ENCODE measurements at places on chromosomes 7 and 10.

DNA sequence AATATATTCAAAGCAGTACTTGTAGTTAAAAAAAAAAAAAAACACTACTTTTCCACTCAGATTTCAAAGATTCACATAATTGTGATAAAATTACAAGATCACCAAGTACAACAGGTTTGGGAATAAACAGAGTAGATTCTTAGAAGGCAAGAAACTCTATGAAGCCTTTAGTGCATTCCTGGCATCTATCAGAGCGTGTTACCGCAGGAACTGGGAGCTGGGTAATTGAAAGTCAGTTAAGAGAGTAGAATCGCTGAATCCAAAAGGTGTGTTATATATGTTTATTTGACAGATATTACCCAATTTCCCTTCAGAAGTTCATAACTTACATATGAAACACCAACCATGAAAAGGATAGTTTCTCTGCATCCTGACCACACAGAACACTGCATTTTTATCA is 159.2 kb upstream of the PLXNA4 start:
- no peak for DNase-seq

DNA sequence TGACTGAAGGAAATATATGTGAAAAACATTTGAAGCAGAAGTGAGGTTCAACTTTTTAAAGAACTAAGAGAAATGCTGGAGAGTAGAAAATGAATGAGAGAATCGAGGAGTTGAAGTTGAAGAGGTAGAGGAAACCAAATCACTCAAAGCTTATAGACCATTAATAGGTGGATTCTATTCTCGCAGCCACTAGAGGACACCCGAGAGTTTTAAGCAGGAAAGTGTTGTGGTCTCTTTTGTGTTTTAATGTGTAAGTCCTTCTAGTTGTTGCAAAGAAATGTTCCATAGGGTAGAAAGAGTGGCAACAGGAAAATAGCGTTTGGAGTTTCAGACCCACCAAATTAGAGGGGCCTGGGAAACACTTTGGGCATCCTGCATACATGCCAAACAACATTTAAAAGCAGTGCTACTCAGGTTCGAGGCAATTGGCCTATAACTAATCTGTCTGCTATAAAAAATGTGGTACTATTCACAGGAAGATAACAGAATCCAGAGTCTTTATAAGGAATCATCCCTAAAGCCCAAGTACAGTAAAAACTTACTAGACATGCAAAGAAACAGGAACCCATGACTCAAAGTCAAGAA is 75.3 kb upstream of the TAS2R16 start:
- DNase-seq: no peak

DNA sequence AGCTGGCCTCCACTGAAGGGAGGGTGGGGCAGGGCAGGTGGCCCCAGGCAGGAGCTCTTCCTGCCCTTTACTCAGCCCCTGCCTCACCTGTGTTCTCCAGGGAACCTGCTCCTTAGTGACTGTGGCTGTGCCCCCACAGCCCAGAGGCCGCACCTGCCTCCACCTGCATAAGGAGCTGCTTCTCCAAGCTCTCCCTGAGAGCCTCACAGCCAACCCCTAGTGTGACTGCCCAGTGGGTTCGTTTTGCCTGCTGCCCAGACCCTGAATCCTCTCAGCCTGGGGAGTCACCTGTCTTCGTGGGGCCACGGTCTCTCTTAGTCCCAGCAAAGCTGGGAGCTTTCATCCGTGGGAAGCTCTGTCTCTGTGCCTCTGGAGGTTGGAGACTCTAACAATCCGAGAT is 94.4 kb downstream of the GLRX3 start:
- DNase-seq: no peak

- DNase-seq: no peak
Observed at GRCh38 chr7:106891548-106892410, 26.7 kb downstream of the PIK3CG start.

DNA sequence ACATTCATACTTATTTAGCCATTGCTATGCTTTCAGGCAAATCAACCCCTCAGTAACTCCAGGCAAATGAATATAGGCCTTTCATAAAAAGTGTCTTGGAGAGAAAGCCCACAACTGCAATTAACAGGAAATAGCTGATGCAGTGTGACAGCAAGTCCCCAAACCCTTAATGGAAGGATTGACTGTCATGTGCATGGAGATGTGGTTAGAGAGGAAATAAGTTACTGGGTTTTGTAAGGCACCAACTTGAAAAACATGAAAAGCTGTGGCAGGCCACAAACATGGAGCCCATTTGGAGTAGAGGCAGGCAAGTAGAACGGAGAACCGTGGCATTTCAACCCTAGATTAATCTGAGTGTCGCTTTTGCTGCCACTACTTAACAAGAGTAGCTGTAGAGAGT is 549.4 kb upstream of the C7orf33 start:
- no peak for DNase-seq

DNA sequence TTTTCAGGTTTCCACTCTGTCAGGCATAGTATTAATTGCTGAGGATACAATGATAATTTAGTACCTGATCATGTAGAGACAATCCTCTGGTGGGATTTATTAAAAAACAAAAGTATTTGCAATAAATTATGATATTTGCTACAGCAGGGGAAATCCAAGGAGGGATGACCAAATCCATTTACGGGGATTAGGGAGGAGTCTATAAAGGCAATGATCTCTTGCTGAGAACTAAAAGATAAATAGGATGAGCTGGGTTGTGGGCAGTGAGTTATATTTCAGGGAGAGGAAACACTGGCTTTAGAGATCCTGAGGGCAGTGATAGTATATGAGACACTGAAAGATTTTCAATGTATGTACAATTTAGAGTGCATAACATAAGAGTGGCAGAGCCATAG is 305.5 kb downstream of the GPR37 start:
- no peak for DNase-seq

- no peak for DNase-seq
Observed at GRCh38 chr10:120517881-120518484, 61.0 kb downstream of the PLPP4 start.

- DNase-seq: no peak
Observed at GRCh38 chr7:82362129-82362706, 81.4 kb downstream of the CACNA2D1 start.

GRCh38 chr7:40329601-40330153 is 194.9 kb downstream of the SUGCT start:
- DNase-seq: peak; percentile 59

DNA sequence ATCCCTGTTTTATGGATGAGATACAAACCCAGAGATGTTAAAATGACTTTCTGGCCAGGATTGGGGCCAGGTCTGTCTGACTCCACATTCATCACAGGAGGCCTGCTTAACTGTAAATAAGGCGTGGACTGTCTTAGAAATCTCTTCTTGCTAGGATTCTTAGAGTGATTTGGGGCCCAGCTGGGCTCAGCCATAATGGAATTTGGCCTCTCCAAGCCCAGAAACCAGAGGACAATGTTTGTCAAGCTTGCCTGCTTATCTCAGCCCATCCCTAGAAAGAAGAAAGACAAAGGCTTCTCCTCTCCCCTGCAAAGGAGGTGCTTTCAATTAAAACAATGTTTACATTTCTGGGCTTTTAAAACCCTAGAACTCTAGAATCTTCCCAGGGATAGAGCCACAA is 2.9 kb downstream of the HABP2 start:
- no peak for DNase-seq

- DNase-seq: no peak
Observed at GRCh38 chr10:124949543-124949942, 7.6 kb downstream of the ZRANB1 start.

DNA sequence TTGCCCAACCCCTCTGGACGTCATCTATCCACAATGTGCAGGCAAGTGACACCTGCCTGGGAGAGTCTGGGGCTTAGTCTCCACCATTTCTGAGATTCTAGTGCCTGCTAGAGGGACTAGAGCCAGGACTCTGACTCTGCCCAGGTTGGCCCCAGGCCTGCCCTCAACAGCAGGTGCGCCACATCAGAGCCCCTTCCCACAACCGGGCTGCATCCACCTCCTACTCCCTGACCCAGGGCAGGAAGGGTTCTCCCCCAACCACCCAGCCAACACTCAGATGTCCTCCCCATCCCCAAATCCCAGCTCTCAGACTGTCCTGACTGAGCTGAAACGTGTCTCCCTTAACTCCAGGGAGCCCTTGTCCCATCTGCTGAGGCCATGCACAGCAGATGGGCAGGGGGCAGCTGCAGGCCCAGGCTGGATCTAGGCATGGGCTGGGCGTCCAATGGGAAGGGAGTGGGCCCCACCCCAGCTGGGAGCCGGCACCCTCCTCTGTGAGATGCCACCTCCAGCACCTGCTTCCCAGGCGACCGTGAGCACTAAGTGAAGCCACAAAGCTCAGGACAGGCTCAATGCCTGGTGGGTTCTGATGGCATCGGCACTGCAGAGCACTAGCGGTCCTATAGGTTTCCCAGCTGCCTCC is 49.2 kb downstream of the RASGEF1A start:
- no peak for DNase-seq

GRCh38 chr7:109963741-109964140 is 1127.2 kb upstream of the LRRN3 start:
- DNase-seq: no peak

GRCh38 chr7:95963446-95963990 is 191.2 kb downstream of the DYNC1I1 start:
- no peak for DNase-seq

GRCh38 chr10:11603741-11604140 is 7.7 kb downstream of the USP6NL start:
- no peak for DNase-seq

- DNase-seq: no peak
Observed at GRCh38 chr7:32379510-32380112, 110.6 kb downstream of the LSM5 start.

GRCh38 chr7:107180378-107180777 is 11.6 kb downstream of the HBP1 start:
- no peak for DNase-seq

- peak; percentile 53 for DNase-seq
Observed at GRCh38 chr7:27774717-27775328, 34.9 kb downstream of the TAX1BP1 start.

DNA sequence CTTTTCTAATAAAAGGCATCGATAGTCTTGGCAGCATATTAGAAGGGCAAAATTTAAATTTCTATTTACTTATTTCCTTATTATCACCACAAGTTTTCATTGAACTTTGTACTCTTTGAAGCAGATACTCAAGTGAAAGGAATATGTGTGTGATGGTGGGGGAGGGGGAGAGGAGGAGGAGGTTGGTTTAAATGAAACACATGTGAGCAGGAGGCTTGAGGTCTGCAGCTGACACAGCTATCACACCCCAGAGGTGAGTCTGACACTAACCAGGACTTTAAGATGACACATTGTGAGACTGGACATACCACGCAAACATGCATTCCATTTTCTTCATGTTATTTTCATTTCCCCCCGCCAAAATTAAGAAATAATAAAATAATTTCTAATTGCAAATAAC is 63.3 kb downstream of the CTTNBP2 start:
- DNase-seq: no peak

DNA sequence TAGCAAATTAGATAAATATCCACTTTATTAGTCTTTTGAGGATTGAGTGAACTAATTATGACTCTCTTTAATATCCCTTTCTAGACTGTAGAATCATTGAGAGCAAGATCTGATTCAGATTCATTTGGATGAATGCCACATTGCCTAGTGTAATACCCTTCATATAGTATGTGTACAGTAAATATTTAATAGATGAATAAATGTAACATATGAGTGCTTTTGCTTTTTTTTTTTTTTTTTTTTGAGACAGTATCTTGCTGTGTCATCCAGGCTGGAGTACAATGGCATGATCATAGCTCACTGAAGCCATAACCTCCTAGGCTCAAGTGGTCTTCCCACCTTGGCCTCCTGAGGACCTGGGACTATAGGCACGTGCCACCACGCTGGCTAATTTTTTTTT is 14.8 kb downstream of the SAMD8 start:
- no peak for DNase-seq

DNA sequence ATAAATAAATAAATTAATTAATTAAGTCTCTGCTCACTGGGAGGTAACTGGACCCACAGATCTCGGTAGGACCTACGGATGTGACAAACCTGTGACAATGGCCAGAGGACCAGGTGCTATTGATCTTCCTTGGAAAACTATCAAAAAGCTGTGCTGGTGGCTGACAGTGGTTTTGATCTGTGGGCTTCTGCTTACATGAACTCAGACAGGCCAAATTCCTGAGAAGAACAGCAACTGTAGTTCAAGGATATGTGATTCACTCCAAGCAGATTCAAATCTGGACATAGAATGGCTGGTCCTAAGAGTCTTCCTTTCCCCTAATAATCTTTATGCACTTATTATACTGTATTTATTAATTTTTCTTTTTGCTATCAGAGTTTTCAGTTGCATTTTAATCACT is 80.0 kb downstream of the ATXN7L1 start:
- DNase-seq: no peak

DNA sequence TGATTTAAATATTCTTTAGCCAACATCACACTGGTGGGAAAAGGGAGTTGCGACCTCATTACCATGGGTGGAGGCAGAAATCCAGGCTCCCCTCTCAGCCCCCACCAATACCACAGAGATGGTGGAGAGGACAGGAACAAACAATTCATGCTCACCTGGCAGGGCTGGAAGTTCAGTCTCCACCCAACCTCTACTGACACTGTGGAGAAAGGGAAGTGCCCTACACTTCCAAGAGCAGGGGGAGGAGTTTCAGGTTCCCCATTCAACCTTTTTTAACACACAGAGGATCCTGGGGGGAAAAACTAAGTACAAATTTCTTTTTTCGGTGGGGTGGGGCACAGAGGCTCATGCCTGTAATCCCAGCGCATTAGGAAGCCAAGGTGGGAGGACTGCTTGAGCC is 210.1 kb upstream of the KCTD7 start:
- DNase-seq: no peak

- DNase-seq: no peak
Observed at GRCh38 chr7:94908323-94909178, 1.2 kb downstream of the PPP1R9A start.

GRCh38 chr7:7639847-7640220 is 718 bp upstream of the UMAD1 start:
- DNase-seq: no peak

Measured in AML-193 (cell line).